Mucosa of gallbladder (tissue), 1 donor: ENCODE measurements at places on chromosomes 5 and 9.

GRCh38 chr9:125436613-125437443 lies 175.2 kb downstream of the GAPVD1 start:
- DNase-seq: no peak

DNA sequence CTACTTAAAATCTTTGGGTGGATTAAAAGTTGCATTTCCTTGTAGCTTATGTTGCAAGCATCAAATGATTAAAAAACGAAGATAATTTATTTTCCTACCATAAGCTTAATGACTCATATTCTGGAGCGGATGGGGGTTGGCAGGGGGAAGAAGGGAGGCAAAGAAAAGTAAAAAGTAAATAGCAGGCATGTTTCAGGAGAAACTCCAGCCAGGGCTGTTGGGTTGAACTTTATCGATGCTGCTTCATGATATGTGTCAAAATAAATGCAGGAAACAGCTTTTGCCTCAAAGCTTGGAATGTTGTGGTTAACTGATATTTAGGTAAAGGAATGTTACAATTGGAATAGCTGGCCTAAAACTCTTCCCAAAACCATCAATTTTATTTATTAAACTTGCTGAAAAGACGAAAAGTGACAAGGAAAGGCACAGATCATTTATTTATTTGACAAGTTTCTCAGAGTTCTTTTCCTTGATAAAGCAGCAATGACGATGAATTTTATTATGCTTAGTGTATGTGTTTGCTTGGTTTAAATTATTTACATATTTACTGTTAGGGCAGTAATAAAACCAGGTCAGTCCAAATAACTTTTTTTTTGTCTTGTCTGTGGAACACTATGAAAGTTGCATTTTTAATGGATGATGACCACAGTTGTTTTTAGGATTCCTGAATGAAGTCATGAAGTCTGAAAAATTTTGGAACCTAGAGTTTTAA lies 177.9 kb downstream of the PCSK1 start:
- DNase-seq: no peak

DNA sequence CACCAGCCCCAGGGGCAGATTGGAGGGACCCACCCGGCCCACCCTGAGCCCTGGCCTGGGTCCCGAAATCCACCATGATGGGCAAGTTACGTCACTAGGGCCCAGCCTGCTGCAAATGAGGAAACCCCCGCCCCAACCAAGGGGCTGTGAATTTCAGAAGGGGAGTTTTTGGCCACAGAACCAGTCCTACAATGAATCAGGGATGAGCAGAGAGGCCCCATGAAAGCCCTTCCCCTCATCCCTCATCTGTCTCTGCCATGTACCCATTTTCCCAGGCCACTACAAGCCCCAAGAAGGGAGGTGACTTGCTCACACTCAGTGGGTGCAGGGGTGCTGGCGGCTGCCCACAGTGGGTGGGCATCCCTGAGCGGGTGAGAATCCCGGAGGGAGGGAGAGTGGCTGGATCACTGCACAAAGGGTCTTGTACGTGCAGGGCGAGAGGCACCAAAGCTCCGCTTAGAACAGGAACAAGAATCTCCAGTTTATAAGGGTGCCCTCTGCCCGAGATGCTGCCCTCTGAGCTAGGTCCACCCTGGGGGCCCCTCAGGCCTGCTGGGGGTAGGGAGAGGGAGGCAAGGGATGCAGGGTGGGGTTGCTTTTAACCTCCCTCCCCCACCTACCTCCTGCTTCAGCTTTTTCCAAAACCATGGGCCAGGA lies 10.4 kb upstream of the TCF7 start:
- no peak for DNase-seq

DNA sequence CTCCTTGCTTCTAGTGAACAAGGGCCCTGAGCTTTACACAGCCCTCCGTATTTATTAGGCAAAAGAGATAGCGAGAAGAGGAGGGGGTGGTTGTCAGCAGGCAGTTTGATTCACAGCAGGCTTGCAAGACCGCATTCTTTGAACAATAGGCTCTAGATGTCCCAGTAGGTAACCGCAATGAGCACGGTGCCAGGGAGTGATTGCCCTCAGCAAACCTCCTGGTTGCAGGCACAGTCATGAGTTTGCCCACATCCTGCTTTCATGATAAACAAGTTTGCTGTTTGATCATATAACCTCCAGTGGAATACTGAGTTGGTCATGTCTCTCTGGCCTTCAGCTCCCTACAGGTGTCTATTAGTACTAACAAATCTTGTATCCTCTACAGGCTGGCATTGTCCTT lies 66.1 kb downstream of the CACNA1B start:
- DNase-seq: no peak

- no peak for DNase-seq
Measured at GRCh38 chr5:24388448-24388847, 256.3 kb downstream of the CDH10 start.

DNA sequence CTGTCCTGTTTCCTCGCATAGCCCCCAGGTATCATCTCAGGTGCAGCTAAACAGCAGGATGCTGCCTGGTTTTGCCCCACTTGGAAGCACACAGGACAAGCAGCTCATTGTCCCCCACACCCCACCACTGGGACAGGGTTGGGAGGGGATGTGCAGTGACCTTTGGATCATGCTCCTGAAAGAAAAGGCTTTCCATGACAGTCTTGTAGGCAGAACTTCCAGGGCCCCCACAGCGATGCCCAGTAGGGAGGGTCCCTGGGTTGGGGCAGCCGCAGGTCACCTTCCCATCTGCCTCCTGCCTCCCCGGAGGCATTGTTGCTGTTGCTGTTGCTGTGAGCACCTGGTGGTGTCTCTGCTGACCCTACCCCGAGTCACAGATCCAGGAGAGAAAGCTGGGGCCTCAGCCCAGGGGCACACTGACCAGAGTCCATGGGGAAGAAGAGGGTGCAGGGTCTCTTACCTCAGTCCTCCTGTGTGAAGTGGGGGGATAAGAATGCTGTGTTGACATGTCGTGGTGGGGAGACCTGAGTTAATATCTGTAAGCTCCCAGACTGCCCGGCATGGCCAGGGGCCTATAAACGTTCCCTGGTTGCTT lies 8.5 kb downstream of the CEP72 start:
- DNase-seq: no peak

DNA sequence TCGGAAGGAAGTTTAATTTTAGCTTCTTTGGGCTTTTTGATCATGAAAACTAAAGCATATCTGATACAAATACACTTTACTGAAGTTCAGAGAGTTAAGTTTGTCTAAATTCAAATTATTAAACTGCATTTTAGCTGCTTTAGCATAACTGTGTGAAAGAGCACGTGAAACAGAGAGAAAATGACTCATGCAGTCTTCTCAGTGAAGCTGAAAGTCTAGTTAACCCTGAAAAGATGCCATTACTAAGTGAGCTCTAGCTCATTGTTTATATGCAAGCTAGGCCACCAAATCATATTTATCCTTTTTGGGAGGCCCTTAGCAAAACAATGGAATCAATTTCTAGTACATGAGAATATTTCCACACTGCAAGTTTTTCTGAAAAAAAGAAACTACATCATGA lies 27.6 kb downstream of the TPD52L3 start:
- DNase-seq: no peak

DNA sequence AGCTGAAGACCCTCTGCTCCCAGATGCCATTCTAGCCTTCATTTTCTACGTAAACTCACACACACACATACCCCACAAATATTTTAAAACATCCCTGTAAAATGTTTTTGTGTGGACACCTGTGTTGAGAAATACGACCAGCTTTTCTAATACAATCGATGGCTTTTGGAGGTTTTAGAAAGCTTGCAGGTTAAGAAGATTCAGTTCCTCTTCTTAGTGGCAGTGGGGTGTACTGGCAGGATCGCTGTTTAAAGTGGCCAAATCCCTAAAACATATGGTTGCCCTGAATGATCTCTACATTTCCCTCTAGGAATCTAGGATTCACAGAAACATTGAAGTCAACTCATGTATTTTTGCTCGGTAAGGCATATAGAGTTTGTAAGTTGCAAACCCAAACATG lies 236.3 kb downstream of the NSG2 start:
- no peak for DNase-seq

DNA sequence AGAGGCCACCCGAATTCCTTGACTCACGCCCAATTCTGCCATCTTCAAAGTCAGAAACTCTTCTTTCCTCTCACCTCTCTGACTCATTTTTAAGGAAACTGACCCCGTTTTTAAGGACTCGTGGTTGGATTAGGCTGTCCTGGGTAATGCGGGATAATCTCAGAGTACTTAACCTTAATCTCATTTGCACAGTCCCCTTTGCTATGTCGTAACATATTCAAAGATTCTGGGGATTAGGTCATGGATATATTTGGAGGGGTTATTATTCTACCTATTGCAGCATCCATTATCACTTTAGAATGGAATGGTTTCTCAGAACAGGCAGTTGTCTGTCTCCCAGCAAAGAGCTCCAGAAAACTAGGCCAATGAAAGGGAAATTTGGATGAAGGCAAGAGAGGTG lies 80.8 kb upstream of the IL12B start:
- no peak for DNase-seq

- DNase-seq: no peak
Measured at GRCh38 chr5:81776258-81776657, 25.4 kb upstream of the SSBP2 start.

DNA sequence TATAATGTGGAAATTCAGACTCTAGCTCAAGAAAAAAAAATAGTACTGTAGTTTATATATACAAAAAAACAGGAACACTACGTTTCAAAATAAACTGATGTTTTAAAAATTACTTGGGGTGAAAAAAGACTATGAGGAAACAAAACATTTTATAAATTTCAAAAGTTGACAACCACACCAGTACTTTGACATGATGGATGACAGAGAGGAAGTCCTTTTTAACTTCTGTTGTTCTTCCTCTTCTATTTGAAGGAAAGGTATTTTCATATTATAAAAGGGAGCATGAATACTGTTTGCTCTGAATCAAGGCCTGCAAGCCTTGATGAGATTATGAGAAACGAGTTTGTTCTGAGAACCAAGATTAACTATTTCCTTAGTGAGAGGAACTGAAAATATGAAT lies 456.9 kb downstream of the TAF11L14 start:
- no peak for DNase-seq

- no peak for DNase-seq
Measured at GRCh38 chr9:35564658-35565061, 40.4 kb upstream of the TESK1 start.

DNA sequence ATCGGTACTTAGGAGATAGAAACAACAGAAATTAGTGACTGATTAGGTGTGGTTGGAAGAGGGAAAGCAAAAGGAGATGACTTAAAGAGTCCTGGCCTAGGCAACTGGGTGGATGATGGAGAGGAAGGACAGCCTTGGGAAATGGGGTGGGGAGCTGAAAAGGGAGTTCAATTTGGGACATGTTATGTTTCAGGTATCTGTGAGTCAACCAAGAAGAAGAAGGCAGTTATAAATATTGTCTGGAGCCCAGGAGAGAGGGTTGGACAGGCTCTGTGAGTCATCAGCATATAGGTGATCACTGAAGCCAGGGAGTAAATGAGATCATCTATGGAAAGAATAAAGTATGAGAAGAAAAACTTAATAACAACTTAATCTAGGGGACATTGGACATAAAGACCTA lies 357.7 kb downstream of the NPR3 start:
- no peak for DNase-seq

- peak; percentile 68 for DNase-seq
Measured at GRCh38 chr5:127844581-127845021, 141.4 kb downstream of the CCDC192 start.

DNA sequence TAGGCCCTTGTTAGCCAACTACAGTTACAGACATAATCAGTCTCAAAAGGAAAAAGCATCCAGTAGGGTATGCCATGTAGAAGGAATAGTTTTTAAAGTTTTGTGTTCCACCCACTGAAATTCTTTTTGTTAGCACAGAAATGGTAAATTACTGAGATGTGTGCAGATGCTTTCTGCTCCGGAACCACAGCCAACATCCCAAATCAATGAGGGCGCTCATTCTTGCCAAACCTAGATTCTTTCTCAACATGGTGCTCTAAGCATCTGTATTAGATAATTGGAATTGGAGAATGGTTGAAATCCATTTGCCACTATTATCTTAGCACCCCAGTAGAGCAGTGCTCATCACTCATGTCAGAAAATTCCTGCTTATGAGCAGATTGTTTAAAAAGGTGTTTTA lies 127.8 kb downstream of the SEC61B start:
- DNase-seq: no peak

DNA sequence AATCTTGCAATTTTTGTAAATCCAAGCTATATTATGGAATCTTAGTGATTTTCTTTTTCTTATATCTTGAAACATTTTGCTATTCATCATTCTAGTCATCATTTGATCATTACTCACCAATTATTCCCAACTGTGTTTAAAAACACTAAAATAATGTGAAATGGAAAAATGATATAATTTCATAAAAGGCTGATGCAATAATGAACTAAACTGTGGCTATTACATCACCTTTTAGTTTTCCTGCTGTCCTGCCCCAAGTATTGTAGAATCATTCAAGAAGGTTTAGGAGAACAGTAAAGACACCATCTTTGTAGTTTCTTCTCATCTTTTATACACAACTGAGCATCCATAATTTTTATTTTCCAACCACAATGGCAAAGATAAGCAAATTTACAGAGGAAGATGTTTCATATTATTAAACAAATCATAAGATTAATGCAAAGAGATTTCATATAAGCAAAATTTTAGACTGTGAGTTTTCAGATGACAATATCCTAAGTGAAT lies 431.0 kb upstream of the SLC30A5 start:
- no peak for DNase-seq

DNA sequence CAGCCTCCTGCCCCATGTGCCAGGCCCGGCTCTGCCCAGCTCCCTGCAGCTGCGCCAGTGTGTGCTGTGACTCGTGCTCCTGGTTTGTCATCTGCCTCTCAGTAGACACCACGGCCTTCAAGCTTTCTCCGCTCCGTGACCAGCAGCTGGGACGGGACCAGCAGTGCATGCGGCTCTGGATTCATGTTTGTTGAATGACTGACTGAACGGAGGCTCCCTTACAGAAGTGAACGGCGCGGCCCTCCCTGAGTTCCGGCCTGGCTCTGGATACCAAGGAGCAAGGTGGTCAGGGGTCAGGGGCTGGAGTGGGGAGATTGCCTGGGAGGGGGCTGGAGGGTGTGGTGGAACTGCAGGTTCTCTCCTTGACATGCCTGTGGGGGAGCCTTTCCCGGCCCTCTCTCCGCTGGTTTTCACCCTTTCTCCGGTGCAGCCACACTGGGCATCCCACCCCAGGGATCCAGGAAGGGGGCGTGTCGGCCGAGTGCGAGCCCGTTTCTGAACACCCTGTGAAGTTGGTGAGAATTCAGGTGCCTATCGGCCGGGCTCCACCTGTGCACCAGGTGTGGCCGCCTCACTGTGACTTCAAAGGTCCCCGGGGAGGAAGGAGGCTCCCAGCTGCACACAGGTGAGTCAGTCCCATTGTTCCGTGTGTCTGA lies 11.1 kb upstream of the CEP72 start:
- peak; percentile 83 for DNase-seq

- DNase-seq: no peak
Measured at GRCh38 chr5:65508978-65509377, 27.3 kb upstream of the ADAMTS6 start.

- DNase-seq: no peak
Measured at GRCh38 chr9:93059011-93059714, 662 bp downstream of the SUSD3 start.

DNA sequence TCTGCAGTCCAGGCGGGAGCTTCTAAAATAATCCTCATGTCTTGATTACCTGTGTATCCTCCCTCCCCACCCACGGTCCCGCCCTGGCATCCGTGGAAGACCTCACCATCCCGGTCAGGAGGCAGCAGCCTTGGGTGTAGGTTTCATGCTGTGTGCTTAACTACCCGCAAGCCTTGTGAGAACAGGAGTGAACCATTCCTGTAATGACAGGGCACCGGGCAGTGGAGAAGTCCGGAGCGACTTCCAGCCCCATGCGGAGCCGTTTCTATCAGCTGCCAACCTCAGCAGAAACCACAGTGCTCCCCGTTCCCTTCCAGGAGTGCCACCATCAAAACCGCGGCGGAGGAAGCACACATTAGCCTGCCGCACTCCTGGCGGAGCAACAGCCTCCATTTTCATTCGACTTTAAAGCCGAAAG lies 123.5 kb upstream of the LMX1B start:
- no peak for DNase-seq
